ENCODE measurements at places on chromosomes 7 and 10. TPM values are rescaled to one million over a fixed set of nuclear protein-coding genes. Genes with fewer than 3 reads are reported as not detected.

Gene MACC1
- total RNA-seq: under 0.01 TPM

Gene CAMK2B
- under 0.01 TPM for total RNA-seq

DNA sequence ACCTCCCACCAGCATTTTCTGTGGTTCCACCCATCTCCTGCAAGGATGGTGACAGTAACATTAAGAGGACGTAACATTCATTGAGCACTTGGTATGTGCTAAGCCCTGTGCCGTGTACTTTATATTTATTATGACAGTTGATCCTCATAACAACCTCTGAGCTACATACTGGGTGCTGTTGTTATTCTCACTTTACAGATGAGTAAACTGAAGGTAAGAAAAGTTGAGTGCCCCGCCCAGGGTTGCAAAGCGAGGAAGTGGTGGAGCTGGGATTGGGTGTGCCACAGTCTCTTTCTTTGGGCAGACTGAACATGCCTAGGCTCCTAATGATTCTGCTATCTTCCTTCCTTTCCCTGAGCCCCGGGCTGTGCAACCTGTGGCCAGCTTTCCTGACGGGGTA is 107.4 kb downstream of the SH3PXD2A start:
- no peak for DNase-seq

Gene TBC1D12
- total RNA-seq: 15.1 TPM

DNA sequence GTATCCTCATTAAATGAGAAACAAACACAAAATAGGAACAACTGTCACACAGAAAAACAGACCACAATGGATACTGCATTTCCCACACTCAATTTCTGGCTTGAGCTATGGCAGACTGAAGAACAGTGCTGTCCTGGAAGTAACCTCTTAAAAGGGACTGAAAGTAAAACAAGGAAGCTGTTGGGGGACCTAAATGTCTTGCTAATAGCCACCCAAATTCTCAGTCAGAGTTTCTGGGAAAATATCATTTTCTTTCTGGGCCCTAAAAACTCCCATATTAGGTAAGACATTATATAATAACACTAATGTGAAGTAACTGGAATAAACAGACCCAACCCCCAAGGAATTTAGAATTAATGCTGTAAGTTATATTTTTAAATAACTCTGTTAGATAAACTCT is 80.9 kb upstream of the TFEC start:
- no peak for DNase-seq

DNA sequence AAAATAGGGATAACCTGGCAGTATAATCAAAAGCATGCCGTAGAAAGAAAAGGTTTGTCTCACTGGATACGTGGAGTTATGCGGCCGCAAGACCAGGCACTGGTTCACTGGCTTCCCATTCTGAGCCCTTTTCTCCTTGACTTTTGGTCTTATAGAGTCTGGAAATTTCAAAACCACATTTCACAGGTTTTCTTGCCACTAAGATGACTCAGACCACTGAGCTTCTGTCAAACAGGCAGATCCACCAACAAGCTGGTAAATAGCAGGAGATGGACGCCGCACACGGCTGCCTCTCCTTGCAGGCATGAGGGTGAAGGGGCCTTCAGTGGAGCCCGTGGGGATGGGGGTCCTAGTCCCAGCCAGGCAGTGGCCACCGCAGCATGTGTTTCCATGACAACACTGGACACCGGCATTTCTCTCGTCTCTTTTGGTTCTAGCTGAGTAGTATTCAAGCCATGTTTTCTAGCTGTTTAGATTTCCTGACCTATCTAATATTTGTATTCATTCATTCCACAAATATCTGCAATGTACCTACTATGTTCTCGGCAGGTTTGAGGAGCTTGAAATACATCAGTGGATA is 55.5 kb downstream of the KLF6 start:
- peak; percentile 41 for DNase-seq

DNA sequence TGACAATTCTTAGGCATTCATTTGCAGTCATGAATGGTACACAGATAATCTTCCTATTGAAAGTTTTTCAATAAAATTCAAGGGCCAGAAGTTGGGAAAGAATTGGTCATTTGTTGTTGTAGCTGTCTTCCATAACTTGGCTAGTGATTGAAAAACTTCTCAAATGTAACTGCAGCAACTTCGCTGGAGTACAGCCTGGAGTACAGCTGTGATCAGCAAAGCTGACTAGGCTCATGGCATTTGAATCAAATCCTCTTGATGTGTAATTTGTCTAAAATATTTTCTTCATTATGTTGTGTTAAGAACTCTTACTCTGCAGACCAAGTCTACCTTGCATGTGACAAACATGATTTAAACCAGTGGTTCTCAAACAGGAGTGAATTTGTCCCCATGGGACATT is 226.5 kb upstream of the STEAP1 start:
- no peak for DNase-seq

Gene UPK3B
- total RNA-seq: not detected

Gene ACSL5
- total RNA-seq: 8.6 TPM

Gene SLC26A5
- not detected for total RNA-seq

DNA sequence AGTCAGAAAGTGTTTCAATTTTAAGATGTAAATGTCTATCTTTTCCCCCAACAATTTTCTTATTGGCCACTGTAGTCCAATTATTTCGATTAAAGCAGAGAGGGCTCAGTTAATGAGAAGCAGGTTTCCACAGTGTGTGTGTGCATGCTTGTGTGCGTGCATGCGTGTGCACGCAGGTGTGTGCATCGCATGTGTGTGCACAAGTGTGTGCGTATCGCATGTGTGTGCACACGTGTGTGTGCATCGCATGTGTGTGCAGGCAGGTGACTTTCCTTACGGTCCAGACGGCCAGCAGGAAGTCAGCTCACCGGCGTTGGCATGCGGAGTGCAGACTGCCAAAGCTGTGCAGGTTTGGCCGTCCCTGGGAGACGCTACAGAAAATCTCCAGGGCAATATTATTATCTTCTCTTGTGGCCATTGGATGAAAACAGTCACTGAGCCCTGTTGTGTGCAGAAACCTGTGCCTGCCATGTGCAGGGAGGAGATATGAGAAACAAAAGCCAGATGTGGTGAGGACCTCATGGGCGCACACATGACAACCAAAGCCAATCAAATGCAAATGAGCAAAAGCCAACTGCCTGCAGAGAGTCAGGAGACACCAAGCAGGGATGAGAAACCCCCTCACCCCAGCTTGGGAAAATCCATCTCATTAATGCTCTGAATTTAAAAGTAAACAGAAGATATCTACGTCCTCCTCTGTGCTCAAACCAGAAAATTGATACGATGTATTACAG is 70.4 kb downstream of the C10orf90 start:
- no peak for DNase-seq

All from fibroblast of villous mesenchyme (primary cell).